ENCODE measurements at places on chromosomes 5 and 9.

DNA sequence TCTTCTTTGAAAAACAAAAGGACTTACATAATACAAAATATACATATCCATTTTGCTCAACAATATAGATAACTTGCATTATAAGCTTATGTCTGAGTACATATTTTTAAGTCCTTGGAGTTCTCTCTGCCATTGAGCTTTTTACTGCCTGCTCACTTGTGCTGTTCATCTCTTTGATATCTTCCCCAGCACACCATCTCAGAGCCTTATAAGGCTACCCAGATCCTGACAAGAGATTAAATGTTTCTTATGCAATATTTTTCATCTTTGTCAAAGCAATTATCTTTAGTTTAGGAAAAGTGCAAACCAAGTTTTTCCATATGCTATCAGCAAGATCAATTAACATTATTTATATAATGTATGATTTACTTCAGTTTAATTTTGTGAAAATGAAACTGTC is 60.7 kb upstream of the ITGA1 start:
- no peak for DNase-seq

- DNase-seq: no peak
Measured at GRCh38 chr9:32705059-32705458, 69.6 kb upstream of the TAF1L start.

DNA sequence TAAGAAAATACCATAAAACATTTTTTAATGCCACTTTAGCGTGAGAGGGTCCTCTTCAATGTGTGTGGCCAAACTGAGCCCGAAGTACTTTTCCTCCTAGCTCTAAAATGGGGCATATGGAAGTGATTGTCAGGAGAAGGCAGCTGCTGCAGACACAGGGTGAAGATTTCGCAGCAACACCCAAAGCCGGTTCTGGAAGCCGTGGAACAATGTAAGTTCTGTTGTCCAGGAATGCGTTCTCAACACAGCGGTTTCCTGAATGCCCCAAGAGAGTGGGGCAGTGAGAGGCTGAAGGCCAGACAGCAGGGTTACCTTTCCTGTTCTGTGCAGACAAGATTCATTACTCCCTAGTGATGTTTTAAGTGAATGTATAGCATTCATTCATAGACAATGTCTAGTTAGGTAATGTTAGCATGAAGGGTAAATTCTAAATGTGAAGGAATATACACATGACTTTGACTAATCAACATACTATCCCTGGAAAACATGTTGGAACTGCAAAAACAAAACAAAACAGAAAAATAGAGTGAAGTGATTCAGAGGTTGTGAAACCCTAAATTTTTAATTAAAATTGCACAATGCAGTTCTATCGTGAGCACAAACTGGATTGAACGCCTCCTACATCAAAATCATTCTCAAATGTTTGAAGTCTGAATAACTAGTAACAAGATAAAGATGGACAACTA is 197.0 kb upstream of the SEMA6A start:
- DNase-seq: no peak

DNA sequence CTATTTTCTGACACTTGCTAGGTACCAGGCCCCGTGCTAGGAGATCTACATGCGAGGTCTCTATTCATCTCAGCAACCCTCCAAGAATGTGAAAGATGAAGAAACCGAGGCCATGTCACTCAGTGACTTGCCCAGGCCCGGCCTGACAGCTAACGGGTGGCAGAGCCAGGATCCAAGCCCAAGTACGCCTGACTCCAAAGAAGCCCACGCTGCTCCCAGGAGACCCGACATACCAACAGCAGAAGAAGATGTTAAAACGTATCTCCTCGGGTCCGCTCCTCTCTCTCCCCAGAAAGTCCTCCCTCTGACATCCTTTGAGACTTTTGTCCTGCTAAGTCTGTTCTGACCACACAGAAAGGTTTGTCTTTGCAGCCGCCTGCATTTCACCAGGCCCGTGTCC is 65.2 kb downstream of the CRB2 start:
- DNase-seq: no peak

GRCh38 chr9:99024959-99025358 is 80.0 kb upstream of the TGFBR1 start:
- DNase-seq: no peak

DNA sequence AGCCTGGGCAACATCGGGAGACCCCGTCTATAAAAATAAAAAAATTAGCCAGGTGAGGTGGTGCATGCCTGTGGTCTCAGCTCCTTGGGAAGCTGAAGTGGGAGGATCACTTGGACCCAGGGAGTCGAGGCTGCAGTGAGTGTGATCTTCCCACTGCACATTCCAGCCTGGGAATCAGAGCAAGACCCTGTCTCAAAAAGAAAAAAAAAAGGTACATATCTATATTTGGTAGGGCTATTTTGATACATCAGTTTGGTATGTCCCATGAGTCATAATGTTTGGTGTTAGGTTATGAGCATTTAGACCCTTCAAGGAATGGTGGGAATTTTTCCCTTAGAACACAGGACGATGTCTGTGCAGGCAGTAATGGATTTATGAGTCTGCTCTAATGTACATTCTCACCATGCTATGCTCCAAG is 55.3 kb upstream of the POU4F3 start:
- DNase-seq: peak; percentile 85

- no peak for DNase-seq
Measured at GRCh38 chr9:83935276-83935935, 14.2 kb upstream of the KIF27 start.

DNA sequence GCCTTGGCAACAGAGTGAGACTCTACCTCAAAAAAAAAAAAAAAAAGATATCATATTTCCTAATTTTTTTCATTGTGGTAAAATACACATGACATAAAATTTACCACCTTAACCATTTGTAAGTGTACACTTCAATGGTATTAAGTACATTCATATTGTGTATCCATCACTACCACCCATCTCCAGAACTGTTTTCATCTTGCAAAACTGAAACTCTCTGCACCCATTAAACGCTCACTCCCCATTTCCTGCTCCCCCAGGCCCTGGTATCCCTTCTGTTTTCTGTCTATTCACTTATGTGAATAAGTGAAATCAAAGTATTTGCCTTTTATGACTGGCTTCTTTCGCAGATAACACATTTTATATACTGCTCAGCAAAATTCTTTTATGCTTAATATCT is 12.8 kb downstream of the LRRC8A start:
- no peak for DNase-seq

DNA sequence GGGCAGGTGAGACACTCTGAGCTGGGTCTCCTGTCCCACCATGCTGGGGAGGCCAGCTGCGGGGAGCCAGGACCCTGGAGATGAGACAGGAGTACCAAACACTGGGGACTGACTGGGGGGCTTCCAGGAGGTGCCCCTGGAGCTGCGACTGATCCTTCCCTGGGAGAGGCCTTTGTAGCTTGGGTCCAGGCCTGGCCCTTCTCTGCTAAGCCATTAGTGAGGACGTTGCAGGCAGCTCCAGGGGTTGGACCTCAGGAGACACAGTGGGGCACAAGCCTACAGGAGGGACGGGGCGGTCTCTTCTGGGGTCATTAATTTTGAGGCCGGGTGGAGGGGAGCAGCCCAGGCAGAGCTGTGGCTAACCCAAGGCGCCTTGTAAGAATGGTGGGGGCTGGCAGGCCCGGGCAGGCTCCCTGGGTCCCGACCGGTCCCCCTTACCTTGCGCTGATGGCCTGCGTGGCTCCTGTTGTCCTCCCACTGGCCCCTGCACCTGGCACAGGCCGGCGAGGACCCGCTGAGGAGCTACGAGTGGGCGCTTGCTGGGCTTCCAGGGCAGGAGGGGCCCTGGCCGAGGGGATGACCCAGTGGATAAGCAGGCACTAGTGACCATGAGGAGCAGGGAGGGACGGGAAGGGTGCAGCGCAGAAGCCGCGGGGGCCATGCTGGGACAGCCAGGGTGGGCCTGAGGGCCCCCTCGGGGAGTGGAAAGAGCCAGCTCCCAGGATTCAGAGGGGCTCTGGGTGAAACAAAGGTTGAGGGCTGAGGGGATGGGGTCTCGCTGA is 5.1 kb downstream of the MRPS2 start:
- peak; percentile 49 for DNase-seq

GRCh38 chr5:173028811-173029327 is 27.3 kb upstream of the CREBRF start:
- no peak for DNase-seq

- DNase-seq: no peak
Measured at GRCh38 chr9:19934301-19934871, 145.5 kb upstream of the SLC24A2 start.

- DNase-seq: no peak
Measured at GRCh38 chr5:154590093-154590724, 112.2 kb upstream of the HAND1 start.

- DNase-seq: no peak
Measured at GRCh38 chr5:56164376-56164775, 68.8 kb downstream of the ANKRD55 start.

DNA sequence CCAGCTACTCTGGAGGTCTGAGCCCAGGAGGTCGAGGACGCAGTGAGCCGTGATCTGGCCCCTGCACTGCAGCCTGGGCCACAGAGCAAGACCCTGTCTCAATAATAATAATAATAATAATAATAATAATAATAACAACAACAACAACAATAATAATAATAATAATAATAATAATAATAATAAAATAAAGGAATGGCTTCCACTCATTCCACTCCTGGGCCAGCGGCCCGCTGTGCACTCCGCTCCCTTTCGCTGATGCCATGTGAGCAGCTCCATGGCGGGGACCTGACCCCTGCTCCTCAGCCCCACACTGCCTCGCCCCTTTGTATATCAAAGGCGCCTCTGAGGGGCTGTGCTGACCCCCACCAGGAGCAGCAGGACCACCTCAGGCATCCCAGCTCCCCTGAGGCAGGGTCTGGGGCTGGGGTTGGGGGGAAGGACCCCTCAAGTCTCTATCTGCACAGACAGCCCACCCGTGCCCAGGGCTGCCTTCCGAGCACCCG is 20.0 kb downstream of the GBGT1 start:
- DNase-seq: no peak

DNA sequence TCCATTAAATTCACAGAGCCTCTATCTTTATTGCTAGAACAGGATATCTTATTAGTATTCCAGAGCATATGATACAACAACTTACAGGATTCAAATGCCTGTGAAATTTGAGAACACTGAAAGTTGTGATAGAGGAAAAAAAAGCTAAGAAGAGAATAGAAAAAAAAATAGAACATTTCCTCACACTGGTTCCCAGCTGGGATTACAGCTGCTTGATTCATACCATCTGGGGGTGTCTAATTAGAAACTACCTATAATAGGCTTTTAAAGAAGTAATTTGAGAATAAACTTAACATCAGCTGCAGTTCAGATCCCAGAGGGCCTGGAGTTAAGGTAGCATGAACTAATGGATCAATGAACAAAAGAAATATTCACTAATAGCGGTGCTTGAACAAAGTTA is 922.0 kb downstream of the CDH12 start:
- no peak for DNase-seq
